NCI-H1105 (cell line): ENCODE measurements at places on chromosomes 5 and 9.

DNA sequence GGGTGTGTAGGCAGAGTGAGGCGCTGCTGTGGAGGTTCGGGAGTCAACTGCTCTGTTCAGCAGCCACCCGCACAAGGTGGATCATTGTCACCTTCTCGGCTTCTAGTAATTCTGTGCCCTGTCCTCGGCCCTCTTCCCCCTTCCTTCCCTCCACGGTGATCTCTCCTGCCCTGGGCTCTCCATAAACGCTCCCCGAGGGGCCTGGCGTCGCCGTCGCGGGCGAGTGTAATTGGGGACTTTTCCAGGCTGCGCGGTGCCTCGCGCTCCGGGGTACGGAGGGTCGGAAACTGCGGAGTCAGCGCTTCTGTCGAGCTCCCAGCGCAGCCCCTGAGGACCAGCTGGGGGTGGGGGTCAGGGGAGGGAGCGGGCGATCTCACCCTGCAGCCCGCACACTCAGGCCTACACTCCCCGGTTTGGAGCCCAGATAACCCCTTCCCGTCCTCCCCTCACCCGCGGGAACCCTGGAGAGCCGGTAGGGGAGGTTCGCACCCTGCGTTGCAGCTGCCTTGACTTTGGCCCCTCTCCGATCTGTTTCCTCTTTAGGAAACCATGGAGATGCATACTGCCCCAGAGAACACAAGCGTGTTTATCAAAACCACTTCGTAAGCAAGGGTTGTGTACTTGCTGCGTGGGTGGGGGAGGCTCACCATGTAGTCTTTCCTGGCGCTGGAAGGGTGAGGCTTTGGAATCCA, 188.3 kb upstream of the ZNF618 start:
- DNase-seq: peak; percentile 10

GRCh38 chr5:98769959-98770208, 3.6 kb upstream of the RGMB start:
- DNase-seq: no peak

GRCh38 chr5:139650689-139651042, 2.5 kb downstream of the CXXC5 start:
- no peak for DNase-seq

DNA sequence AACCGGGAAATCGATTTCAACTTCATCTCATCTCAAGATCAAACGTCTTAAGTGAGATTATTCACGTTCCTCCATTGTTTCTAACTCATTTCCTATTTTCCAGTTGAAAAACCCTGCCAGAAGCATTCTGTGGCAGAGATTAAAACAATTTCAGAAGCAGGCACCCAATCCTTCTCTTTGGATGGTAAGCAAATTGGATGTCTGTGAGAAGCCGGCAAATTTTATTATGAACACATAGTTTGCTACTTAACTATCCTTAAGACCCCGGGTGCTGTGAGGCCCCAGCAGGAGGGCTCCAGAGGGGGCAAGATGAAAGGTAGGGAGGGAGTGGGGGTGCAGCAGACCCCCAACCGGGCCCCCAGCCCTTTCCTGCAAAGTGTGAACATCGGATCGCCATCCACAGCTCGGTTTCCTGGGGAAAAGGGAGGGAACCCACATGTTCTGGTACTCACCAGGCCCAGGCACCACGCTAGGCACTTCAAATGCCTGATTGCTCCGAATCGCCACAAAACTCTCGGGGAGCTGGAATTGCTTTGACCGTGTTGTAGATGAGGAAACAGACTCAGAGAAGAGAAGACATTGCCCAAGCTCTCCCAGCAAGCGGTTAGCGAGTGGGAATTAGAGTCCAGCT, 167.1 kb upstream of the MVB12B start:
- DNase-seq: no peak

DNA sequence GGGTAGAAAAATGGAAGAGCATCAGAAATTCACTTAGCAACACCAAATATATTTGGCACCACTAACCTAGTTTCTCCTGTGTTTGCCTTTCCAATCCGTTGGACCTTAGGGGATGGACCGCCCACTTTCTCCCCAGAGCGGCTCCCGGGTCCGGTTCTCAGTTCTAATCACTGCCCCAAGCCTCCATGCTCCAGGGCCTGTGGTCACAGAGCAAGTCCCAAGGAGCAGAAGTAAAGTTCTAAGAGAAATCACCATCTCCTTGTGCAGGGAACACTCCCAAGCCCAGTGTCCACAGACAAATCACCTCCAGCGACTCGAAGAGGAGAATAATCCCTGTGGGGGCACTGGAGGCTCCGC, 728 bp upstream of the SLC1A1 start:
- DNase-seq: no peak

- DNase-seq: no peak
Measured at GRCh38 chr5:76710991-76711390, 4.9 kb upstream of the F2R start.

- no peak for DNase-seq
Measured at GRCh38 chr5:23840083-23840482, 332.7 kb downstream of the PRDM9 start.

DNA sequence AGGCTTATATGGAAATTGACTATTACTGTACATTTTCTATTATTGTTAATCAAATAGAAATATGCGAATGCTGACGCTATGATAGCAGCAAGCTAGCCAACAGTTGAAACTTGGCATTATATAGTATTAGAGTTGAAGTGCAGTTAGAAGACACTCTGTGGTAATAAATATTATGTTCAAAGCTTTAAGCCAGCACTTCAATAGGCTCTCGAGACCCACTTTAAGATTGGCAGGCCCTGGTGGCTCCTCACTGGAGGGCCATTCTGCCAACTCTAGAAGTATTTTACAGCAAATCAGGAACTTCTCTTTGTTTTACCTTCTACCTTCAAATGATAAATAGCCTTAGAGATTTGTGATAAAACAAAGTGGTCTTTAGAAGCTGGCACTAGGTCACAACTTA, 2029.0 kb upstream of the WWC1 start:
- DNase-seq: no peak

- no peak for DNase-seq
Measured at GRCh38 chr5:127612441-127613141, 36.3 kb upstream of the CTXN3 start.

DNA sequence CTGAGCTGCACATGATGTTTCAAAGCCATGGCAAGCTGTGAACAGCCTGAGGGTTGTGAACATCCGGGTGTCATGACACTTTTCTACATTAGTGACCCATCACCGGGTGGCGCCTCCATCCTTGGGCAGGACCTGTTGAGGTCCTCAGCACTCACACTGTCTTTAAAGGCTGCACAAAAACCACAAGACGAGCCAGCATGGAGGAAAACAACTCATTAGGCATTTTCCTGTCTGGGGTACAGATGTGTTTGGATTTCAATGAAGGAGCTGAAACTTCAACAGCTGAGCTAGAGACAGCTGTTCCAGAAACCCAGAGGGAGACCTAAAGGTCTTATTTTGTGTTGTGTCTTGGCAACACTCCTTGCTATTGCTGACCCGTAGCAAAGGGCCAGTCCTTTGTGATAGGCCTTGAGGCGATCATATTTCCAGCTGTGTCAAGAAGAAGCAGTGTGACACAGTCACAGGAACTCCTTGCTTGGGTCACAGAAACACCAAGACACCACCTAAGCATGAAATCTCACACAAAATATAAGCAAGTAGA, 151.8 kb upstream of the VLDLR start:
- peak; percentile 3 for DNase-seq

GRCh38 chr5:132431632-132432031, 58.9 kb downstream of the IRF1 start:
- no peak for DNase-seq

DNA sequence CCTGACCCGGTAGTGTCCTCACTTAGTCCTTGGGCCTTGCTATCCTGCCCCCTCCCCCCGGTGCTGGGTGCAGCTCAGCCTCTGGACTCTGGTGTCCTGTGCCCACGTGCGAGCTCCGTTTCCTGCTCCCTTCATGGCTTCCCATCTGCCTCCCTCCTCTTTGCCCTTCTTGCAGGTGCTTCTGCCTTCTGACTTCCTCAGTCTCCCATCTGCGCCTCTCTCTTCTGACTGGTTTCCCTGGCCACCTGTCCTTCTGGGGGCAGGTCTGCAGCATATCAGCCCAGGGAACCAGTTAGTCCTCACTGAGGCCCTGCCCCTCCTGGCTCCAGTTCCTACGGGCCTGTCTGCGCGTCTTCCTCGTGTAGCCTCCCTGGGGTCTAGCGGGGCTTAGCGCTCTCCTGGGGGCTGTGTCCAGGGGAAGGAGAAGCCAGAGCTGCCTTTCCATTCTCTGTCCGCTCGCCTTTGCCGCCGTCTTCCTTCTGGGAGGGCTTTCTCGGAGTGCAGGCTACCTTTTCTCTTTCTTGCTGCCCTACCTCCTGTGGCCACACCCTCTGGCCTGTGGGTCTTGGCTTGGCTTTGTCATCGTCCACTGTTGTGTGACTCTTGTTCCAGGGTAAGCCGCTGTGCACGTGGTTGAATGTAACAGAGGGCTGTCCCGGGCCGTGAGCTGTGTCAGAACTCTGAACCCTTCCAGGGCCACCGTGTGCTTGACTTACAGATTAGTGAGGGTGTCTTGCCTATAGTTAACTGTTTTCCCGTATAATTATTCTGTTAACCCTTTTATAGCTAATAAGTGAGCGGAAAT, 51.8 kb downstream of the EHMT1 start:
- DNase-seq: no peak

- DNase-seq: no peak
Measured at GRCh38 chr5:157857816-157858526, 974 bp downstream of the CLINT1 start.

DNA sequence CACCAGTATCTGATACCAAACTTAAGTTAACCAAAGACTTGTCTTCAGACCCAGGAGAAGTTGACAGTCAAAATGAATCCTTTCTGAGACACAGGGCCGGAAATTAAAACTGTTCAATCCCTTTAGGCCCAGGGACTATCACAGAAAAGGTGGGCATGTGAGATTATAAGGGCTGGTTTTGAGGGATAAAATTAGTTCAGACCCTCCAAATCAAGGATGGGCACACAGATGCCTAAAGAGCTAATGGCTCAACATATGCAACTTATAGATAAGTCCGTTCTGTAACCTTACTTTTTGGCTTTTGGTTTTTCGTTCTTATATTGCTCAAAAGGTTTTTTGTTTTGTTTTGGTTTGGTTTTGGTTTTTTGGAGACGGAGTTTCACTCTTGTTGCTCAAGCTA, 129.6 kb upstream of the ABCA1 start:
- DNase-seq: no peak

DNA sequence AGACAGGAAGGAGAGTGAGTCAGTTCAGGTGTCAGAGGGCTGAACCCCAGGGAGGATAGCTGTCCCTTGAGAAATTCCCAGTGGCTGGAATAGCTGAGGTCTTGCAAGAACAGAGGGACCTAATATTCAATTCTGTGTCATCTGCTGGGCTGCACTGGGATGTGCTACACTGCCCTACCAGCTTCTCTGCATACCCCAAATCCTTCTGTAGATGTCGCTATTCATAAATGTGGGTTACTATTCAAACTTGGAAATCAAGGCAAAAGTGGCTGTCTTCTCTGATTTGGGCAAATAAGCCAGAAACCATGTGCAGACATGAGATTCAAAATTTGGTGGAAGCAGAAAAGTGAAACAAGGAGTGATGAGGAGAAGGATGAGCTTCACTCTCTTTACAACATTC, 16.3 kb downstream of the TNFSF8 start:
- DNase-seq: no peak

DNA sequence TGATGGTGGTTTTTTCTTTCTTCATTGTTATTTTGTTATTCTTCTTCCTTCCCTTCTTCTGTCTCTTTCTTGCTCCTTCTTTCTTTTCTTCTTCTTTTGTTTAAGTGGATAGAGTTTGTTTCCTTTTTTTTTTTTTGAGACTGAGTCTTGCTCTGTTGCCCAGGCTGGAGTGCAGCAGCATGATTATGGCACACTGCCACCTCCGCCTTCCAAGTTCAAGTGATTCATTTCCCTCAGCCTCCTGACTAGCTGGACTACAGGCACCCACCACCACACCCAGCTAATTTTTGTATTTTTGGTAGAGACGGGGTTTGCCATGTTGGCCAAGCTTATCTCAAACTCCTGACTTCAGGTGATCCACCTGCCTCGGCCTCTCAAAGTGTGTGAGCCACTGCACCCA, 40.3 kb downstream of the JAK2 start:
- DNase-seq: no peak

GRCh38 chr5:76477571-76477970, 74.5 kb downstream of the IQGAP2 start:
- DNase-seq: no peak

DNA sequence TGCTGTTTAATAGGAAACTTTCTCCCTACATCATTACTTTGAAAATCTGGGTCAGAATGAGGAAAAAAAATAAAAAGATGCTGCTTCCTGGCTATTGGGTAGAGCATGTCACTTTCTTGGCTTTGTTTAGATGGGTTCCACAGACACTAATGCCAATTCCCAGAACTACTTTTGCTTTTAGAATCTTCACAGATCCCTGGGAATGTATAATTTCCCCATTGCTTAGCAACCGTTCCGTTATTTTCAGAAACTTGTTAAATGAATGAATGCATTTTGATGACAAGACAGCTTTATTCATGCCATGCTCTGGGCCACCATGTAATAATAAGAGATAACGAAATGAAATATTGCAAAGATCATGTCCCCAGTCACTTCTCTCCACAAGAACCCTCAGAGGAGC, 126.5 kb upstream of the TRPC7 start:
- DNase-seq: no peak

GRCh38 chr5:136750224-136750862, 385.0 kb upstream of the TRPC7 start:
- no peak for DNase-seq

DNA sequence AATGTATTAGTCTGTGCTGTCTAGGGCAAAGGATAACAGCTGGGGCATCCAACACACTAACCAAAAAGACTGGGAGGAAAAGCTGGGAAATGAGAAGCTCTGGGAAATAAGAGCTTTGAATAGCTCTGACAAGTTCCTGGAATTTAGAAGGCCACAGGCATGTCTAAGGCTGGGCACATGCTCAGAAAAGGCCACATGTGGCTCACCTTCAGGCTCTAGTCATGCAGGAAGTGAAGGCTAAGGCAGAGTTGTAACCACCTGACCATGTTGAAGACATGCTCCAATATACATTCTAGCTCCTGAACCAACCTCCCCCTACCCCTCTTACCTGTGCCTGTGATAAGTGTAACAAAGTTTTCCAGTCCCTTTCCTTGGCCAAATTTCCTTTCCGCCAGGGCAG, 31.7 kb downstream of the CLTA start:
- DNase-seq: no peak

DNA sequence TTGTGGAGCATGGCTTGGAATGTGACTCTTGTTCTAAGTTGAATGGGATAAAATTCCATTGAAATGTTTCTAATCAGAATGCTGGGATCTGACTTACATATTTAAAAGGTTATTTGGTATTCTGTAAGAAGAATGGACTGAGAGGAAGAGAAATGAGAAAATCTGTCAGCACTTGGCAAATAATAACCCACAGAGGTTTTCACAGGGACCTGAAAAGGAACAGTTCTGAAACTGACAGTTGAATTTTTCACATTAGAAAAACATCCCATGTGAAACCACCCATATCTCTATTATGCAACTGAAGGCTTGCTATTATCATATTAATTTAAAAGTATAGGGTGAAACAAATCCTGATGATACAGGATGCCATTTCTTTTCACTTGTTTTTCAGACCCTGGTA, 302.7 kb downstream of the EPB41L4A start:
- no peak for DNase-seq

DNA sequence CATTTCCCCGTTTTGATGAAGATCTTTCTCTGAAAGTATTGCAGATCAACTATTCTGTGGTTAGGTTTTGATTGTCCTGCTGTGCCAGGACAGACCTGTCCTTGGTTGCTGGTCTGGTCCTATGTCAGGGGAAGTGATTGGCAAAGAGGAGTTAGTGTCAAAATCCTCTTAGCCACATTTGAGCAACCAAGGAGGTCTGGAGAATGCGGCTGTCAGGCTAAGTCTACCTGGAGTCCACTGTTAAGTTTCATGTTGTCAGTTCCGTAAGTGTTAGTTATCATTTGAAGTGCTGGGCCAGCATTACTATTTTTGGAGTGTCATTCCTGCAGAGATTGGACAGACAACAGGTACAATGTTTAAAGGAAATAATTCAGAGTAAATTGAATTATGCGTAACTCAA, 62.3 kb downstream of the UBE2QL1 start:
- no peak for DNase-seq
